ENCODE measurements at places on chromosomes 3 and 15.

DNA sequence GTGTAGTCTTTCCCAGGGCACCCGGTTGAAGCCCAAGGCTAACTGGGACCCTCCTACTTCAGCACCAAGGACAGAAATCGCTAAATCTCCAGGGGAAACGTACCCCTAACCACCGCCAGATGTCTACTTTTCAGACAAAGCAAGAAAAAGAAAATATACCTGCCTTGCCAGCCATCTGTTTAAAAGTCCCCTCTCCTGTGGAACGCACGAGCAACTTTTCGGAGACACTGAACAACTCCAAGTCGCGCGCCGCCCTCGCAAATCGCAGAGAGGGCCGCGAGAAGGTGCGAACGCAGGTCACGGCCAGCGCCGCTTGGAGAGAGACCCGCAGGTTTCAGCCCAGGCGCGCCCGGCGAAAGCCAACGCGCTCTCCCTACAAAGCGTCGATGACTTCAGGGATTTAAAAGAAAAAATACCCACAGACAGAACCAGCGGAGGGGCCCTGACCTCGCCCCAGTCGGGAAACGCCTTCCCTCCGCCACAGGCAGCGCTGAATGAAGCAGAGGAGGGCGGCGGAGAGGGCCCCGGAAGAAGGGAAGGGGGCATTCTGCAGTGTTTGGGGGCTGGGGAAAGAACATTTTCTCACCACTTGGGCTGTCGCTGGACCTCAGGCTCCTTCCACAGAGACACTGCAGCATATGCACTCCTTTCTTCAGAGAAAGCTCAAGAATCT, 213.1 kb downstream of the FGF12 start:
- no peak for DNase-seq

- no peak for DNase-seq
These were observed 193.6 kb downstream of the TP63 start for GRCh38 chr3:189824629-189825312.

- no peak for DNase-seq
These were observed 14.6 kb upstream of the FGD5 start for GRCh38 chr3:14803981-14804834.

DNA sequence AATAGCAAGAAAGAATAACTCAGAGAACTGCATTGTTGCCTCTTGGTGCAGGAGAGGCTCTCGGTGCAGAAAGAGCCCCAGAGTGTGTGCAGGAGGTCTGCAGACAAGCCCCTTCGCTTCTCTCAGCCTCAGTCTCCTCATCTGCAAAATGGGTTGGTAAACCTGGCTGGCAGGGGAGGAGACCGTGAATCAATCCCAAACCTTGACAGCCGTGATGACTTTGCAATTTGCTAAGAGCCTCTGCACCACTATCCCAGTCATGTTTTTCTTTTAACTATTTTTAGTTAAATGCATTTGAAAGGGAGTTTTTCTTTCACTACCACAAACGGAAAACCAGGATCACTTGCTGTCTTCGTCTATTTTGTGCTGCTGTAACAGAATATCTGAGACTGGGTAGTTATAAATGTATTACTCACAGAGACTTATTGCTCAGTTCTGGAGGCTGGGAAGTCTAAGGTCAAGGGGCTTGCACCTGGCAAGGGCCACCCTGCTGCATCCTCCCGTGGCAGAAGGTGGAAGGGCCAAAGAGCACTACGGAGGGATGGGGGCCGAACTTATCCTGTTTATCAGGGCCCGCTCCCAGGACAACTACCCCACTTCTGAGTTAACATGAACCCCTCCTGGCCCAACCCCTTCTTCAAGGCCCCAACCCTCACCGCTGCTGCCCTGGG, 14.2 kb upstream of the IQSEC1 start:
- DNase-seq = no peak

DNA sequence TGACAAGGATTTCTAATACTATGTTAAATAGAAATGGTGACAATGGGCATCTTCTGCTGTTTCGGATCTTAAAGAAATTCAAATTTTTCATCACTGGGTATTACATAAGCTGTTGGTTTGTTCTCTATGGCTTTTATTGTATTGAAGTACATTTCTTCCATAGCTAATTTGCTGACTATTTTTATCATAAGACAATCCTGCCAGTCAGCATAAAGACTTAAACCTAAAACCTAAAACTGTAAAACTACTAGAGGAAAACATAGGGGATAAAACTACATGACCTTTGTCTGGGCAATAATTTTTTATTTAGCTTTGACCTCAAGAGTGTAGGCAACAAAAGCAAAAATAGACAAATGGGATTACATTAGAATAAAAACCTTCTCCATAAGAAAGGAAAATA, 1017.4 kb downstream of the SI start:
- DNase-seq = no peak

DNA sequence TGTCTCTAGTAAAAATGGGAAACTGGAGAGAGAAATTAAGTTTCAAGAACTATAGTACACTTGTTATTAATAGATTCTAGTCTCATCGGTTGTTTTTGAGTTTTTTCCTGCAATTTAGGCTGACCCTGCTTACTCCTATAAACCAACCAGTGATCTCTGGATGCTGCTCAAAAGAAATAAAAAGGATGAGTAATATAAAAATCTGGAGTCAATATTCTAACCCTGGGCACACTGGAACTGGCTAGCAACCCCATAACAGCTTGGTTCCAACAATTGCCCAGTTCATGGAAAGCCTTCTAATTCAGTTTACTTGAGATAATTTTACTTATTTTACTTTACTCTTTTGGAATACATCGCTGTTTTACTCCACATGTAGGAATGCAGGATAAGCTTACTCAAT, 211.6 kb downstream of the GBE1 start:
- DNase-seq = no peak

GRCh38 chr15:31265871-31266711, 60.5 kb upstream of the KLF13 start:
- DNase-seq = peak; percentile 44

DNA sequence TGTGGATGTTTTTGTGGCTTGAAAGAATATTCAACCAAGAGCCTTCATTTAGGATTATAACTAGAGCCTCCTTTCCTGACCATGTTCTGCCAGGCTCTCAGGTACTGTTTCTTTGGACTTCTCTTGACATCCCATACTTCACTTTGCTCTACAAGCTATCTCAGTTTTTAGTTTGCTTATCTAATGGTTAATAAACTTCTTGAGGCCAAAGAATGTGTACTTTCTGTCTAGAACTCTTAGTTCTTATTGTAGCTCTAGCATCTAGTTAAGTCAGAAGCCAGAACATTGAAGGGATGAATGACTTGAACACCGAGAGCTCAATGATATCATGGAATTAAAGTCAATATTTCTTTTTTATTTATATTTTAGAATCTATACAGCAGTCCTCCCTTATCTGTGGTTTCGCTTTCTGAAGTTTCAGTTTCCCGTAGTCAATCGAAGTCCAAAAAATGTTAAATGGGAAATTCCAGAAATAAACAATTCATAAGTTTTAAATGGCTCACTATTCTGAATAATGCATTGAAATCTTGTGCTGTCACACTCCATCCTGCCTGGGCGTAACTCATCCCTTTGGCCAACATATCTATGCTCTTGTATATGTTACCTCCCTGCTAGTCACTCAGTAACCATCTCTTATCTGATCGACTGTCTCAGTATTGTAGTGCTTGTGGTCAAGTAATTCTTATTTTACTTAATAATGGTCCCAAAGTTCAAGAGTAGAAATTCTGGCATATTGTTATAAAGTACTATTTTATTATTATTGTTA, 368.6 kb upstream of the RBMS3 start:
- no peak for DNase-seq

GRCh38 chr3:26193558-26193957, 403.7 kb downstream of the OXSM start:
- no peak for DNase-seq

DNA sequence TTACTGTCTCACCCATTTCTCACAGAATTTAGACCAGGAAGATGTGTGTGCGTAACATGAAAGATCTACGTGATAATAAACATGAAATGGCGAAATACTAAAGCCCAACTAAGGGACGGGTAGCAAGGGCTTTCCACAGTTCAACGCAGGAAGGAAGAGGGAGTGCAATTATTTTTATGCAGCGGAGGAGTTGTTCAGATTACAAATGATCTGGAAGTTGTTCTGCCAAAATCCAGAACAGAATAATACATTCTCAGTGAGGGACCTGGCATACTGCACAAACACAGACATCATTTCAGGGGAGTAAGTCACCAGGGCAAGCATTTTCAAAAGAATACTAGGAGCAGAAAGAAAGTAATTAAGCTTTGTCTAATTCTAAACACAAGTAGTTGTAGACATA, 133.6 kb upstream of the RAP2B start:
- no peak for DNase-seq

DNA sequence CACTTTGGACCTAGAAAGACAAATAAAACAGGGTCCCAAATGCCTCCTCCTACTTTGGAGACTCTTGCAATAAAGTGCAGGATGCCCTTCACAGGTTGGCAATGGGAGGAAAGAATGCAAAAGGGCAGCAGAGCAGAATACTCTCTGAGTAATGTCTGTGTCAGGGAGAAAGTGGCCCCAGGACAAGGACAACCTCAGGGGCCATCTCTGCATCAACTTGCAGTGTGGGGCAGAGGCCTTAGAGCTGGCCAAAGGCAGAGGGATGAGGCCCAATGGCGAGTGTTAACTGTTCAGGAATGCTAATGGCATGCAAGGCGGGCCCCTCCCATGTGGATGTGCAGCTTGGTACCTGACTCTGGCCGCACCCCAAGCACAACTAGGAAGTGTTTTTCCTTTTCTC, 8.4 kb downstream of the UPK1B start:
- DNase-seq = no peak

DNA sequence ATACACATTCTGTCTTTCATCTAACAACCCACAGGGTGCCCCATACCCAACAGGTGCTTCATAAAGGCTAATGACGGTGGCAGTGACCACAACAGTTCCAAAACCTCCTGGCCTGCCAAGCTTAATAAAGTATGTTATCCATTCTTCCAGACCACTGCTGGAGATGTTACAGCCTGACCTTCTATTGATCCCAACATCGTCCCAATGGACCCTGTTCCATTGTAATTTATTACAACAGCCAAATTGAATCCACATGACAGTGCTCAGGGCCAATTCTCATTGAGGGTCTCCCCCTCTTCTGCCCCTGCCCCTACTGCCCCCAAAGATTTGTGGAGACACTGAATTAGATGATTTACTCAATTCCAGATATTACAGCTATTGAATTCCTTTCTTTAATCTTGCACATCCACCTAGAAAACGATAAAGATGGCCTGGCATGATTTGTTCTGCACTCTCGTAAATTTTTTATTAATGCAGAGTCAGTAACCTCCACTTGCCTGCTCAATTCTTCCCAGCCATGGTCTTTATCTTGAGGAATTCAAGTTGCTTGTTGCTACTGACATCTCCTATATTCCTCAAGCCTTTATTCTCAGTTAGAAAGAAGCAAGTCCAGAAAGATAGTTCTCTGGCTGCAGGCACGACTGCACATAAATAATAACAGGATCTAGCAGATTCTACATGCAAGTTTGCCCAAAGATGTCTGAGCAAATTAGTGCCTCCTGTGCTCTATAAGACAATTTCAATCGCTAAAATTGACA, 407.6 kb downstream of the ERC2 start:
- DNase-seq = no peak

- DNase-seq = no peak
These were observed 123.3 kb upstream of the GRM7 start for GRCh38 chr3:6737630-6738029.

GRCh38 chr15:84947947-84948830, 33.5 kb upstream of the PDE8A start:
- no peak for DNase-seq

DNA sequence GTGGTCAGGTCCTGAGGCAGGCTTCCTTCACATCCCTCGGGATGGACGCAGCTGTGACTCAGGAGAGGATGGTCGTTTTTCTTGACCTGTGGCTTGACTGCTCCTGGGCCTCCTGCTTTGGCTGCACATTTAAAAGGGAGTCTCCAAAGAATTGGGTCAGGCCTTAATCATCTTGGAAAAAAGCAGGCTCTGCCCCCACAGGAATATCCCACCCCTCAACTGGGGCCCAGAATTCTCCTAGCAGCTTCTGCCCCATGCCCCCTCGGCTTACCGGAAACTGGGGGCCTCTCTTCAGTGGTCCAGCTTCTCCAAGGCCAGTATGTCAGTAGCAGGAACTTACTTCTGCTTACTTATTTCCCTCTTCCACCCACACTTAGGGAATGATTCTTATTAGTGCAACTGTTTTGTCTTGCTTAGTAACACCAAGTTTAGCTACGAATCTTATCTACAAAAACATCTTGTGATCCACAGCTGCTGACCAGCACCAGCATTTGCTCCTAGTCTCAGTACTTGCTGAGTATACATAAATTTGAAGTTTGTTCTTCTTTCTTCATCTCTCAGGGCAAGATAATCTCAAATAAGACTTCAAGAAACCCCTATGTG, 35.7 kb downstream of the ATG7 start:
- DNase-seq = no peak

- DNase-seq = no peak
These were observed 20.7 kb upstream of the GSK3B start for GRCh38 chr3:120114981-120115380.

GRCh38 chr3:182713743-182714517, 79.4 kb upstream of the ATP11B start:
- no peak for DNase-seq

DNA sequence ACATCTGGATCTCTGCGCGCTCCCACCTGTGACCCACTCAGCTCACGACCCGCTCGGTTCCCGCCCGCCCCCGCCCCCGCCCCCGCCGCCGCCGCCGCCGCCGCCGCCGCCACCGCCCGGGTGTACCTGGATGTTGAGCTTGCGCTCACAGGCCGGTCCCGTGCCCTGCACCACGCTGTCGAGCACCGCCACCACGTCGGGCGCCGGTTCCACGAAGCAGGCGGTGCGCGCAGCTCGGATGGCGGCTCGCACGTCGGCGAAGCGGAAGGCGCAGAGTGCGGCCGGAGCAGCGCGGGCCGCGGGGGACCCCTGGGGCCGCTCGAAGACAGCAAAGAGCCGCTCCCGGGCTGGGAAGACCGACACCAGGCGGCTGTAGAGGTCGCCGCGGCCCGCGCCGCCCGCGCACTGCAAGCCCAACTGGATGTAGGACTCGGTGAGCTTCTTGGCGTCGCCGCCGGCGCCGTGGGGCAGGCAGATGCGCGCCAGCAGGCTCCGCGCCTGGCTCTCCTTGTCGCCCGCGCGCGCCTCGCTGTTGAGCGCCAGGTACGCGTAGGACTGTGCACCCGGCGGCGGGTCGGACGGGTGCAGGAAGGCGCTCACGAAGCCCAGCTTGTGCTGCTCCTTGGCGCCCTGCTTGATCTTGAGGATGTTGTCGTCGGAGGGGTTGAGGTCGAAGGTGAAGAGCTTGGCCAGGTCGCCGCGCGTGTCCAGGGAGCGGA, 1.1 kb downstream of the PLXND1 start:
- DNase-seq = no peak

GRCh38 chr3:8319935-8320634, 181.5 kb upstream of the LMCD1 start:
- no peak for DNase-seq
